Glomerular endothelial cell (primary cell): ENCODE measurements at places on chromosomes 16 and 17.

- no peak for DNase-seq
Observed at GRCh38 chr17:40312893-40313667, 4.1 kb downstream of the RARA start.

- DNase-seq: no peak
Observed at GRCh38 chr17:9074131-9074530, 52.8 kb downstream of the NTN1 start.

GRCh38 chr17:70938336-70938735 lies 769.0 kb downstream of the KCNJ2 start:
- DNase-seq: no peak

DNA sequence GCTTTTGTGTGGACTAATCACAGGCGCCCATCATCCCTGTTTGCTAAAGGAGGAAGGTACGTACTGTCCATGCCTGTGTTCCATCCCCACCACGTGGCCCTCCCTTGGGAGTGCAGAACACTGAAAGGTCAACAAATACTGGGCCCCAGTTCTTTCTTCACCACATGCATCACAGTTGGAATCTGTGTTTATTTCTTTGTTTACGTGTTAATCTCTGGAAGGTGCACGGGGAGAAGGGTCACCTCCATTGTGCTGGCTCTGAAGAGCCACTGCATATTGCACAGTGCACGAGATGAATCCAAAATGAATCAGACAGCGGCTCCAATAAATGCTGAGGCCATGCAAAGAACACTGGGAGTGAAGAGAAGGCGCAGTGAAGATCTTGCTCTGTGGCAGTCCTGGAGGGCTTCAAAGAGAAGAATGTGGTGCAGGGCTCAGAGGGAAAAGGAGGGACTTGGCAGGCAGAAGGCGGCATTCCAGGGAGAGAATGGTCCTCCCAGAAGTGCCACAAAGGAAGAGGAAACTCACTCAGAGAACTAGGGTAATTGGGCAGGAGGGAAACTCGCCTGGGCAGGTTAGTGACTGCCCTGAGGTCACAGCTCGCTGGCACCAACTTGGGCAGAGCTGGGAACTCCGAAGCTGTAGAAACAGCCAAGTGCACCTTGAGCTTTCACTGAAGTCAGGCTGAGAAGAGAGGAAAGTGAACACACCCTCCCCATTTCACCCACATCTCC lies 3.7 kb downstream of the RPH3AL start:
- DNase-seq: no peak

GRCh38 chr17:14092808-14093207 lies 23.5 kb downstream of the COX10 start:
- DNase-seq: no peak

DNA sequence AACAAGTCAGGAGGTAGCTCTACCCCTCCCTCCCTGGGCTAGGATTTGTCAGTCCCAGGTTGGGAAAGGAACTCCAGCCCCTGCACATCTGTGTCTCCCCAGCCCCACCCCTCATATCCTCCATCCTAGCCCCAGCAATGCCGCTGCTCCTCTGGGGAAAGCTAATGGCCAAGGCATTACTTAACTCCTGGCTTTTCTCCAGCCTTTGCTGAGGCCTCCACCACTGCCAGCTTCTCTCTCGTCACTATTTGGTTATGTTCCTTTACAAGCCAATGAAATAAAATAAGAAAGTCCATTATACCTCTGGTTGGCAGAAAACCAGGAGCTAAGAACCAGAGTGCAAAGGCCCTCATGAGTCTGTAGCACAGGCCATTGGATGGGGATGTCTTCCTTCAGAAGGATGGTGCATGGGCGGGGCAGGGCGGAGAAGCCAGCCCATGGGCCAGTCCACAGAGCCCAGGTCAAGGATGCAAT lies 171.0 kb downstream of the CCDC182 start:
- no peak for DNase-seq

DNA sequence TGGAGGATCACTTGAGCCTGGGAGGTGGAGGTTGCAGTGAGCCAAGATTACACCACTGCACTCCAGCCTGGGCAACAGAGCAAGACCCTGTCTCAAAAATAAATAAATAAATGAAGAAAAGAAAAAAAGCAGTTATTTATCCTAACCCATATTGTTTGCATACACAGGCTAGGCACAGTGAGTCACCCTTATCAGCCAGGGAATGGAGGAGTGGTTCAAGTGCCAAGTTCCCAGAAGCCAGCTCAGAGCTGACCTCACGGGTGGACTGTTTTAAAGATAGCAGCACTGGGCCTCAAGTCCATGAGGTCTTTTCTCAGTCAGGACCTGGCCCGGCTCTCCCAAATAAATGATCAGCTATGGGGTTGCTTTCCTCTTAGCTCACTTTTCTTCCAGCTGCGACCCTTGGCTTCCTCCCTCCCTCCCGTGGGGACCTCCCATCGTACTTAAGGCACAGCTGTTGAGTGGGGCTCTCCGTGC lies 22.6 kb upstream of the MGAT5B start:
- DNase-seq: no peak

- DNase-seq: peak; percentile 23
Observed at GRCh38 chr17:68972119-68972704, 17.0 kb upstream of the ABCA8 start.

- DNase-seq: no peak
Observed at GRCh38 chr16:8858994-8859912, 9.6 kb downstream of the CARHSP1 start.

- no peak for DNase-seq
Observed at GRCh38 chr16:50467943-50468748, 80.0 kb upstream of the NKD1 start.

DNA sequence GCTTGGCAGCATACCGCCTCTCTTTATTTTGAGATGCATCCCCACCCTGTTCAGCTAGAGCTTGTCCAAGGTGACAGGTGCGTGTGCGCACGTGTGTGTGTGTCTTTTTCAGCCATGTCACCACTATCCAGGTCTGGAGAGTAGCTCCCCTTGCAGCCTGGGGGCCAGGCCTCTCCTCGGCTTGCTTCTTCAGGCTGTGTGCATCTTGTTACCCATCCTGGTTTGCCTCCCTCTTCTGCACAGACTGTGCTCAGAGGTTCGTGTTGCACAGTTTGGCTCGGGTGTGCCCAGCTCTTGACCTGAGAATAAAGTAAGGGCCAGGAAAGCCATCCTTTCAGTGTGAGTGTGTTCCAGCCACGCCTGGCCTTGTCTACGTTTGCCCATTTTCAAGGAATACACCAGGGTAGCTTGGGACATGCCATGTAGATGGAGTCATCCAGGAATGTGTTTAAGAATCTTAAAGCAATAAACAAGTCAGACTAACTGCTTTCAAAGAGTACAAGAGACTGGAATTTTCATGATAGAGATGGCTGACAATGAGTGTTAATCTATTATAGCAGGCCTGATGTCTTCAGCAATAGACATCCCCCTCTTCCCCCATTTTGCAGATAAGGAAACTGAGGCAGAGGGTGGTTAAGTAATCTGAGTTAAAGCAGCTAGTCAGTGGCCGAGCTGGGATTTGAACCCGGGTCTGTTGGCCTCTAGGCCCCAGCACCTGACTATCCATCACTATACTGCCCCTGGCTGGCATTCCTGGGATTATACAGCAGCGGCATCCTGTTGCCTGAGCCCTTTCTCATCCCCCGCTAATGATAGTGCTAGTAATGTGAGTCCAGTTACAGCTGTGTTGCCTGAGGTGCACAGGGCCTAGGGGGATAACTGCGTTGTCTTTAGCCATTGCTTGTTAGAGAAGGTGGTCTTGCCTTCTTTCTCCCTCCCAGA lies 77.9 kb downstream of the KSR1 start:
- no peak for DNase-seq

- no peak for DNase-seq
Observed at GRCh38 chr17:78884148-78884825, 18.7 kb downstream of the CEP295NL start.

DNA sequence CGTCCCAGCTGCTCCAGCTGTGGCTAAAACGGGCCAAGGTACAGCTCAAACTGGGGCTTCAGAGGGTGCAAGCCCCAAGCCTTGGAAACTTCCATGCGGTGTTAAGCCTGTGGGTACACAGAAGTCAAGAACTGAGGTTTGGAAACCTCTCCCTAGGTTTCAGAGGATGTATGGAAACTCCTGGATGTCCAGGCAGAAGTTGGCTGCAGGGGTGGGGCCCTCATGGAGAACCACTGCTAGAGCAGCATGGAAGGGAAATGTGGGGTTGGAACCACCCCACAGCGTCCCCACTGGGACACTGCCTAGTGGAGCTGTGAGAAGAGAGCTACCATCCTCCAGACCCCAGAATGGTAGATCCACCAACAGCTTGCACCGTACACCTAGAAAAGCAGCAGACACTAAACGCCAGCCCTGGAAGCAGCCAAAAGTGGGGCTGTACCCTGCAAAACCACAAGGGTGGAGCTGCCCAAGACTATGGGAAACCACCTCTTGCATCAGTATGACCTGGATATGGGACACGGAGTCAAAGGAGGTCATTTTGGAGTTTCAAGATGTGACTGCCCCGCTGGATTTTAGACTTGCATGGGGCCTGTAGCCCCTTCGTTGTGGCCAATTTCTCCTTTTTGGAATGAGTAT lies 2.2 kb downstream of the SDR42E1 start:
- DNase-seq: no peak

DNA sequence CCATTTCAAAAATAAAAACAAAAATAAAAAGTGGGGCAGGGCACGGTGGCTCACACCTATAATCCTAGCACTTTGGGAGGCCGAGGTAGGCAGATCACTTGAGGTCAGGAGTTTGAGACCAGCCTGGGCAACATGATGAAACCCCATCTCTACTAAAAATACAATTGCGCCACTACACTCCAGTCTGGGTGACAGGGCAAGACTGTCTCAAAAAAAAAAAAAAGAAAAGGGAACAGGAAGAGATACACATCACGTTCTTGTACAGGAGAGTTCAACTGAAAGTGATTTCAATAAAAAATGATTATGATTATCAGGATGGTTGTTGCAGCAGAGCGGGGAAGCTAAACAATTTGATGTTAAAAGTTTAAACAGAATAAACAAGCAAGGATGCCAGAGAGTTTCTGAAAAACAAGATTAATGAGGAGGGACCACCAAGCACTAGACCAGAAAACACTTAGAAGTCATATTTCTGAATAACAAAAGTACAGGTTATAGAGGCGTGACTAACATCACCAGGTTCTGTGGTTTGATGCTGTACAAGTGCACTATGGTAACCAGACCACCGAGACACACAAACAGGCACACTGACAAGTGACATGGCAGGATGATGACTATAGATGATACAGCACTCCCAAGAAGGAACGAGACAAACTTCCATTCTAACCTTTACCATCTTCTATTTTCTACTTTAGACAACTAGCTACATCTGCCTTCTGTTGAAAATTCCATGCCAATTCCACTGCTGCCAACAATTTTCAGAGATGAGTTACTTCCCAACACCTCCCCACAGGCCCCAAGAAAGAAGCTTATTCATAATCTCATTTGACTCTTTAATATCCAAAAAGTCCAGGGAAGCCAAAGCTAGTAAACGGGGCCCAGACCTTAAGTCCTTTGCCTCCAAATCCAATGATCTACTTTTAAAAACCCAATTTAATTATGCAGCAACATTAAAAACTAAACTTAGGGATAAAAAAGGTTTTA lies 11.8 kb downstream of the DNAJA2 start:
- no peak for DNase-seq

- no peak for DNase-seq
Observed at GRCh38 chr17:8039611-8040168, 831 bp downstream of the ALOX15B start.

DNA sequence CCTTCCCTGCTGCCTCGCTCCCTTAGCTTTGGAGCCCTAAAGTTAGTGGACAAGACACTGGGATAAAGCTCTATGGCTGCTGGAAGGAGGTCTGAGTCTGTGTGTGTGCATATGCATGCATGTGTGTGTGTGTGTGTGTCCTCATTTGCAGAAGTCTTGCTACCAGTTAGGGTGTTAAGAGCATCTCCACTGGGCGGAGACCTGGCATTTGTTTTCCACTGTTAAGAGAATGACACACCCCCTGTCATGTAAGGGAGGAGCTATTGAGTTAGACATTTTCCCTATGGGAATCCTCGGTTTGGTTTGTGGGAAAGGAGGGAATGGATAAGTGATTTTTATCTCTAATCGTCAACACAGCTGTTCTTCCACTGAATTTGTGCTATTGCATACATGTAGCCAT lies 24.8 kb upstream of the ARHGAP23 start:
- no peak for DNase-seq

DNA sequence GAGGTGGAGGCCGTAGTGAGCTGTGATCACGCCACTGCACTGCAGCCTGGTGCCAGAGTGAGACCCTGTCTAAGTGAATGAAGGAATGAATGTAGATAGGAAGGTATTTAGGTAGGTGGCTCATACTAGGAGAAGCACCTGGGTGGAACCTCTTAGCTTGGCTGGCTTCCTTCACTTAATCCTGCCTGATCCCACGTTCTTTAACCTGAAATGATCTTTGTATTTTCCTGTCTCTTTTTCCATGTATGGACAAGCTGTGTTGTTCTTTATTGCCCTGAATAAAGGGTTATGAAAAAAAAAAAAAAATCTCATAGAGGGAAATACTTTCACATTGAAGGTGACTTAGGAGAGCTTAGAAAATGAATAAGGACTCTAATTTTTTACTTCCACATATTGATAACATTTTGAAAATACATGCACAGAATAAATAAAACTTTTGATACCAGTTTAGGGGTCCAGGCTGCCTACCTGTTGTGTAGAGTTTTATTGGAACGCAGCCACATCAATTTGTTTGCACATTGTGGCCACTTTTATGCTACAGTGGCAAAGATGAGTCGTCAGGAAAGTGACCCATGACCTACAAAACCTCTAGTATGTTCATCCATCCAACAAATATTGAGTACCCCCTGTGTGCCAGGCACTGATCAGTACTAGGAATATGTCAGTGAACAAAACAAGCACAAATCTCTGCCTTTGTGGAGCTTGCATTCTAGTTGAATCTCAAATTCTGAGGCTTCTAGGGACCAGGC lies 44.6 kb downstream of the VPS35L start:
- DNase-seq: no peak

- DNase-seq: no peak
Observed at GRCh38 chr16:24478401-24478800, 61.0 kb upstream of the RBBP6 start.

- DNase-seq: no peak
Observed at GRCh38 chr17:82052638-82053059, 951 bp downstream of the GPS1 start.

DNA sequence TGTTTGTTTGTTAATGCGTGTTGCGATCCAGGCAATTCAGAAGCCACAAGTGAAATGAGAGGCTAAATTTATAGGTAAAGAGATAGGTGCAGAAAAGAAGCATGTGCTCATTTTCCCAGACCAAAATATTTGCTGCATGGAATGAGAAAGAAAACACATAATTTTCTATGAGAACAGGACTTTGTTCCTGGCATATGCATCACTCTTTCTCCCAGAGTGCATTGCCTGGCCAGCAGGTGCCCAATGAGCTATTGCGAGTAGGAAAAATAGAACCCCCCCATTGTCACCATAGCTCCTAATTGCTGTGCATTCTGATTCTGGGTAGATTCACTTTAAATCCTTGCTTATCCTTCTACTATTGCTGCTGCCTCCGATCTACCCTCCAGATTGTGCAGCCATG lies 410.4 kb downstream of the PMP22 start:
- no peak for DNase-seq

- DNase-seq: peak; percentile 82
Observed at GRCh38 chr17:53032861-53033271, 789.9 kb upstream of the KIF2B start.

GRCh38 chr16:50765861-50766260 lies 24.0 kb downstream of the CYLD start:
- no peak for DNase-seq

GRCh38 chr17:16407911-16408588 lies 7.3 kb upstream of the TRPV2 start:
- DNase-seq: no peak

- DNase-seq: no peak
Observed at GRCh38 chr16:87970186-87970585, 19.0 kb downstream of the BANP start.
